Renal cortical epithelial cell (primary cell): ENCODE measurements at places on chromosomes 1 and 21. TPM values are rescaled to one million over a fixed set of nuclear protein-coding genes. Genes with fewer than 3 reads are reported as not detected.

The SLC6A9 gene
- 2.8 and 5.0 TPM in 2 replicates for total RNA-seq

The DNM3 gene
- 1.2 and 10.7 TPM in 2 replicates for total RNA-seq

The PHLDA3 gene
- 65.5 and 126 TPM in 2 replicates for total RNA-seq

The CFH gene
- total RNA-seq, result 1.7 and 30.3 TPM in 2 replicates

The GBP5 gene
- total RNA-seq, result 0.05 and 0.17 TPM in 2 replicates

The IFI16 gene
- 8.7 and 25.6 TPM in 2 replicates for total RNA-seq

The GCSAML gene
- total RNA-seq, result not detected in 2 replicates

The ZBED6 gene
- total RNA-seq, result 4.3 and 10.6 TPM in 2 replicates

The CALML6 gene
- 0.05 TPM in 1 of 2 replicates, not detected in the other for total RNA-seq

The LMO4 gene
- total RNA-seq, result 52.3 and 58.3 TPM in 2 replicates

The E2F2 gene
- 0.15 and 0.69 TPM in 2 replicates for total RNA-seq

The TNNI3K gene
- 0.35 TPM in 1 of 2 replicates, not detected in the other for total RNA-seq

The MATN1 gene
- total RNA-seq, result not detected in 2 replicates

The PRR9 gene
- total RNA-seq, result not detected in 2 replicates

The CZIB gene
- 33.2 and 34.7 TPM in 2 replicates for total RNA-seq

The ELAPOR1 gene
- 0.17 and 0.99 TPM in 2 replicates for total RNA-seq
